ENCODE measurements at places on chromosomes 2 and 18.

DNA sequence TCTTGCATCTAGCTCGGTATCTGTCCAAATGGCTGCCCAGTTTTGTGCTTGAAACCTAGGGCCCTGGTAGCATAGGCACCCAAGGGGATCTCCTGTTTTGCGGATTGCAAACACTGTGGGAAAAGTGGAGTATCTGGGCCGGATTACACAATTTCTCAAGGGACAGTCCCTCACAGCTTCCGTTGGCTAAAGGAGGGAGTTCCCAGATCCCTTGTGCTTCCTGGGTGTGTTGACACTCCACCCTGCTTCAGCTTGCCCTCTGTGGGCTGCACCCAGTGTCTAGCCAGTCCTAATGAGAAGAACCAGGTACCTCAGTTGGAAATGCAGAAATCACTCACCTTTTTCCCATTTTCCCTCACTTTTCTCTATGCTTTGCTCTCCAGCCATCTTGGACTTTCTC, 35.5 kb downstream of the RPRM start:
- no peak for DNase-seq

- no peak for DNase-seq
Observed at GRCh38 chr2:10948606-10949230, 37.0 kb downstream of the KCNF1 start.

GRCh38 chr18:43060020-43060419, 55.5 kb downstream of the RIT2 start:
- no peak for DNase-seq

DNA sequence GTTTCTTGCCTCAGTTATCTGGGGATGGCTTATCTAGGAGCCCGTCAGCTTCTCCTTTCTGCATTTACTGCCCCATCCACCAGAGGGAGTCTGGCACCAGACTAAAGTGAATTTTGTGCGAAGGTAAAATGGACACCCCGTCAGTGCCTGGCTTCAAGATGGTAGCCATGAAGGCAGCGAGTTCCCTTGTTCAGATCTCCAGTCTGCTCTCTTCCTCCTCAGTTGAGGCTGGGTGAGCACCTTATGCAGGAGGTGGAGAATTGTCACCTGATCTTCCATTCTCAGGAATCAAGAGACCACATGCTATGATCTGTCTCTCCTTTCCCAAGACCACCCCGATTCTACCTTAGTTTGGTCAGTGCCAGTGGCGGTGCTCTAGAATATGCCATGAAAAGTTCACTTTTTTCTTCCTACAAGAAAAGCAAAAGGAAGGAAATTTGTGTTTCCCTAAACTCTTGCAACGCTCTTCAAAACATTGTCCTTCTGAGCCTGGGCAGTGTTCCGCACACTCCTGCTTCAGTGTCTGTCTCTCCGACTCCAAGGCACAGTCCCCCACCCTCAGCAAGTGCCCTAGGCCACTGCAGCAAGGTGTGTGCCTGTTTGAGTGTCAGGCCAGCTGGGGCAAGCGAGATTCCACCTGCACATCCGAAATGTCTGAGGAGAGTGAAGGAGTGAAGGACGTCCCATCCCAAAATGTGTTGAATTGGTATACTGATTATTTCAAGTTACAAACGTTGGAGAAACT, 168.6 kb downstream of the SS18 start:
- DNase-seq: peak; percentile 8

DNA sequence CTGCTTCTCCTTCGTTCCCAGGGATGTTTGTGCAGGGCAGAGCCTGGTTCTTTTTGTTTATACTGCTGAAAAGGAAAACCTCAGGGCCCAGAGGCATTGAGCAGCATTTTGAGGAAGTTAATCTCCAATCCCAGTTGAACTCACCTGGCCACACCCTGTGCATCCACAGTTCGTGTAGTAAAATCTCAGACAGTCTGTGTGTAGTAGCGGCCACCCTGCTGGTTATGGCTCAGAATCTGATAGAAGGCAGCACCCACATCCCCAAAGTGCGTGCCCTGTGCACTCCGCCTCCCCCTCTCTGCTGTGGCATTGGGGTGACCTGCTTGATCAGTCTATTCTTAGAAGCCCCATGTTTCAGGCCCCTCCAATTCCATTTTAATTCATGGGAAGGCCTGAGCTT, 10.9 kb downstream of the TRIB2 start:
- DNase-seq: no peak

- no peak for DNase-seq
Observed at GRCh38 chr2:109264595-109265328, 135.8 kb downstream of the SH3RF3 start.

DNA sequence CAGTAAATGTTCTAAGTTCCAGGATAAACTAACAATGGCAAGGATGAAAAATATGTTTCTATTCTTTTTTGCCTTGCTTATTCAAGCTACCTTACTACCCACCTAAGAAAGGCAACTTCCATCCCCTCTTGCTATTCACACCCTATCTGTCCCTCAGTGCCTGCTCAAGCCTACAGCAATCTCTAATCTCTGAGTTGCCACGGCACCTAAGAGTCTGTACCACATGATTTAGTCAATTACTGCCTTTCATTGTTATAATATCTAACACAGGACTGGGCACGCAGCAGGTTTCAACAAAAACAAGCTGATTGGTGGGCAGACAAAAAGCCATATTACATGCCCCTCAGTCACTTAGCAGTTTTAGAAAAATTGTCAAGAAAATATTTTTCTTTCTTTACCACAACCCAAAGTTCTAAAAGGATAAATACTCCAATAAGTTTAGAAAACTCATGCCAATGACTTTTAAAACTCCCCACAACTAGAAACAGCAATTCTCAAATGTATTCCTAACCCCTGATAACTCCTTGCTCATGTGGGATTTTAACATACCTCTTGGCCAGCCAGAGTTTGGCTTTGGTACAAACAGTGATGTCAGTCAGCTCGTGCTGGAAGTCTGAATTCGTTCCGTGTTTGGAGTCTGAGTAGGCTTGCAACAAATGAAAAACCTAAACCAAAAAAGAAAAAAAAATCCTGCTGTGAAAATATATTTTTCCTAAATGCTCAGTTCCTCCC, 117.3 kb upstream of the ZFP36L2 start:
- peak; percentile 70 for DNase-seq

GRCh38 chr2:226773291-226773690, 26.3 kb downstream of the IRS1 start:
- DNase-seq: peak; percentile 50

- DNase-seq: no peak
Observed at GRCh38 chr18:25287106-25287505, 64.9 kb downstream of the ZNF521 start.

DNA sequence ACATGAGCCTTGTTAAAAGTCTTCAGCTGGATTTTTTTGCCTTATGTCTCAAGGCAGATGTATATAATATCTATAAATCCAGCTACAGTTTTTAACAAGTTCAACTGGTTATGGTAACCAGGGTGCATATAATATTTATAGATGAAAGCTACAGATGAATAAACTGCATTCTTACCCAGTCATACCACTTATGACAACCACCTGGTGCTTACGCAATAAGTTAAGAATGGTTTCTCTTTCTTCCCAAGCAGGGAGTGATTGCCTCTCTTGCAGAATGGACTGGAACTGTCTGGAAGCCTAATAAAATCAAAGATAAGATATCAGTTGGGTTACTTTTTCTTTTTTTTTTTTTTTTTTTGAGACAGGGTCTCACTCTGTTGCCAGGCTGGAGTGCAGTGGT, 19.6 kb downstream of the DHX57 start:
- DNase-seq: peak; percentile 71

DNA sequence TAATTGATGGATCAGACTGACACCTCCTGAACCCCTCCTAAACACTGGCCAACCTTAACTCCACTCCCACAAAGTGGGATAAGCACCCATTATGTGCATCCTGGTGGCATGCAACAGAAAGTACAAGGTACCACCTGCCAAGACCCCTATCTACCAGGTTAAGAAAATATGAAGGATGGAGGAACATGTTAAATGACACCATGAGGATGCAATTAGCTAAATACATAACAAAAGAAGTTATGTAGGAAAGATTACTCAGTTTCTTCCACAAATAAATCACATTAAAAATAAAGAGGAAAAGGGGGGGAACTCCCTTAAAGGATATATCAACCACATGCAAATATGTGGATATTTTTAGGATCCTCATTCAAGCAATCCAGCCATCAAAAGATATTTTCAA, 12.6 kb downstream of the CTAGE1 start:
- no peak for DNase-seq

DNA sequence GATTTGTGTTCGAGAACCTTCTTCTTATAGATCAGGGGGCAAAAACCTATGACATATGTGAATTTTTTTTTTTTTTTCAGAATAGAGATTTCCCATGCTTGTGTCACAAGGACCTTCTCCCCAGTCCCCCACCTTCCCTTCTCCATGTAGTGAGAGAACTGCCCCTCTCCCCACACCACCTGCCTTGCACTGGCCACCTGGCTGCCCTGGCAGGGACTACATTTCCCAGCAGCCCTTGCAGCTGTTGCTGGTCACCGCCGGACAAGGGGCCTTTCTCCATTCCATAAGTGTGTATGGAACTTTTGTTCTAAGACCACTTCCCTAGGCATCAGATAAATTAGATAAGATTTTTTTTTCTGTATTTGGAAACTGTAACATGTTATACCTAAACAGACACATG, 22.2 kb downstream of the MBP start:
- DNase-seq: no peak

- peak; percentile 91 for DNase-seq
Observed at GRCh38 chr18:41126541-41127235, 828.3 kb upstream of the PIK3C3 start.

GRCh38 chr2:226308986-226309385, 490.6 kb downstream of the IRS1 start:
- DNase-seq: no peak

DNA sequence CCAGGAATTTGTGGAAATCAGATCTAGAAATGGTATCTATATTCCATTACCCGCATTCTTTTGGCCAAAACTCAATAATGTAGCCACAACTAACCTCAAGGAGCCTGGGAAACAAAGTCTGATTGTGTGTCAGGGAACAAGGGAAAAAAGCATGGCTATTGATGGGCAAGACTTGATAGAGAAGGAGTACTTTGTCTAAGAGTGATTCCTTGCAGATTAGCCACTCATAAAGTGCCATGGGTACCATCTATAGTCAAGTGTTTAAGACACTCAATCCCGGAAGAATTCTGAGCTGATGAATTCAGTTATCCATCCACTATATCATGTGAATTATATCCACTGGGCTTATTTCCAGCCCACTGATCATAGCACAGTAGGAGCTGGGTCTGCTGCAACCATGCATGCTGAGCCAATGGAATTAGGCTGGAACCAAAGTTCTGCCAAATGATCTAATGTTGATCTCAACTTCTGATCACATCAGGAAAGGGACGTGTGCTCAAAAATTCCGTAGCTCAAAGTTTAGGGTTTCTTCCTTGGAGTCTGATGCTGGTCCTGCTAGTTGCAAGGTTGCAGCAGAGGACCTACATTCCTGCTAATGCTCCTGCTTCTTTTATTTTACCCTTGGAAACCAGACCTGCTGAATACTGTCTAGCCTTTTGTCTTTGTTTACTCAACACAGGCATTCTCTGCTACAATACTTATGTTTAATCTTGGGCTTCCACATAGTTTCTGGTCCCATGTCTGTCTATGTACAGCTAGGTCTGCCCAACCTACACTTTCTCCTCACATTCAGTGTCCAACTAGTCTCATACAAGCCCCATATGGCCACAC, 629.7 kb downstream of the IRS1 start:
- DNase-seq: no peak

DNA sequence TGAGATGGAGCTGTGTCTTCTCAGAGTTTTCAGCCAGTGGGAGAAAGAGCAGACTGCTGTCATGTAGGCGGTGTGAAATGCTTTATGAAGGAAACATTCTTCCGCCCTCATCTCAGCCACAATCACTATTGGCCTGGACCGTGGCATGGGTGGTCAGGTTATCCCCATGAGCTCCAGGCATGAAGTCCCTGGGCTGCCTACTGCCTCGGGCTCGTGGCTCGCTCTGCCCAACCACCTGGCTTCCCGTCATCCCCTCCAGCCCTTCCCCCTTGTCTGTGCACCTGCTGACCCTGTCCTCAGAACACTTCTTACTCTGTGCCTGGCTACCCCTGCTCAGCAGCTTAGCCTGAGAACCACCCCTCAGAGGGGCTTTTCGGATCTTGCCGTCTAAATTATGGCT, 15.5 kb downstream of the COLEC11 start:
- DNase-seq: no peak

GRCh38 chr2:190950566-190950991, 63.4 kb downstream of the STAT1 start:
- no peak for DNase-seq

DNA sequence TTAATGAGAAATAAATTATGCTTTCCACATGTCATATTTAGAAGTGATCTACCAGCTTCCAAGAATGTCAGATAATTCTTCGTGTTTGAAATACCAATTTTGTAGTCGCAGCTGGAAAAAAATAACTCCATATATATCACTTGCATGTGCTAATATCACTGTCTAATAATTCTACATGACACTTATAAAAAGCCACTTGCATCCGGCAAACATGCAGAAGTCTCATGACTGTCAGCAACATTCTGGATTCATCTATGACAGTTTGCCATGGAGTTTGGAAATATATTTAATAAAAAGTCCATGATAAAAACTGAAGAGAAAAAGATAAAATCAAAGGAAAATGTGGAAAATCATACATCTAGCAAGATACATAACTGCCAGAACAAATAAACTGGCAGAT, 1784.4 kb downstream of the SUCLG1 start:
- no peak for DNase-seq

DNA sequence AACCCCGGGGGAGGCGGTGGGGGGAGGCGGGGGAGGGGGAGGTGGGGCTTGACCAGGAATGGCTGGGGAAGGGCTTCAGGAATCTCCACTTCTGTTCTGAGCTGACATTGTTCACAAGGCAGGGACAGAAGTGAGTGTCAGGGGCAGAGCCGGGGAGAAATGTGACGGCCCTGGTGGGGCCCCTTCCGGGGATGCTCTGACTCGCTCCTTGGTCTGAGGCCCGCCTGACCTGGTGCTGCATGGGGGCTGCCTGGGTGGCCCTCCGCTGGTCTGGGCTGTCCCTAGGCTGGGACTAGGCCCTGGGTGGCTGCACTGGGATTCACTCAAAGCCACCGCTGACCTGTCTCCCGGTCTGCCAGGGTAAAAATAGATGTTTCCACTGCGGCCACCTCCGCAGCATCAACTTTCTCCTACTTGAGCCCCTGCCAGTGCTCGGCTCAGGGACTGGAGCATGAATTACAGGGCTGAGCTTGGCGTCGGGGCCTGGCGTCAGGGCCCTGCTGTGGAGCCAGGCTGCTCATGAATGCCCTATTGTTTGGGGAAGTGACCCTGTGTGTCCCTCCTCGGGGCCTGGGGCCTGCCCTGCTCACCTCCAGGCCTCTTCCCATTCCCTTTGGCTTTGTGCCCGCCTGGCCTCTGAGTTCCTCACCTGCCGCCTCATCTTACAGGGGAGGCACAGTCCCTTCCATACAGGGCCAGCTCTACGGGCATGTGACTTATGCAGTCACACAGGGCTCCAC, 247.5 kb downstream of the DYSF start:
- DNase-seq: no peak

GRCh38 chr2:62787386-62787785, 81.9 kb downstream of the EHBP1 start:
- peak; percentile 60 for DNase-seq

DNA sequence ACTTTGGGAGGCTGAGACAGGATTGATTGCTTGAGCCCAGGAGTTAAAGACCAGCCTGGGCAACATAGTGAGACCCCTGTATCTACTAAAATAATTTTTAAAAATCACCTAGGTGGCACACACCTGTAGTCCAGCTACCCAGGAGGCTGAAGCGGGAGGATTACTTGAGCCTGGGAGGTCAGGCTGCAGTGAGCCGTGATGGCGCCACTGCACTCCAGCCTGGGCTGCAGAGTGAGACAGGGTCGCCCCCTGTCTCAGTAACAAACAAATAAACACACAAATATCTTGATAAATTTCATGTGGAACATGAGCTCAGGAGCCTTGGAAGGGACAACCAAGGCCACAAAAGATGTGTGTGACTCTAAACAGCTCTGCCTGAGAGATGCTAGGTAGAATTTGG, 11.7 kb upstream of the ANKRD53 start:
- no peak for DNase-seq
